Activated T-cell treated with anti-CD3 and anti-CD28 coated beads, Interleukin-2, amount 50 U/mL, for 4 hours (primary cell): ENCODE measurements at places on chromosomes 1 and 21. TPM values are rescaled to one million over a fixed set of nuclear protein-coding genes. Genes with fewer than 3 reads are reported as not detected.

- no peak for DNase-seq
These were observed 83.2 kb downstream of the SH3GLB1 start for GRCh38 chr1:86787621-86788020.

DNA sequence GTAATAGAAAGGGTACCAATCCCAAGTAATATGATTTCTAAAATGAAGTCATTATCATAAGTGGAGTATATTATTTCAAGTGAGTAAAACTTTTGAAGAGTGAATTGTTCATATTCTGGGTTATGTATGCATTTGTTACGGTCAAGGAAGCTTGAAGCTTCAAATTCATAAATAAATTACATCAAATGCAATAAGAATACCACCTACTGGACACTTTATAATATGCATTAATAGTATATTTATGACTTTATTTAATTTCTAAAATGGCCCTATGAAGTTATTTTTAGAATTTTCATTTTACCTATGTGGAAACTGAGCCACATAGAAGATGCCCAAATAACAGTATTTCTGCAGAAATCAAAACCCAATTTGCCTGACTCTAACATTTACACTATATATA lies 260.6 kb downstream of the SMYD3 start:
- DNase-seq = no peak

- no peak for DNase-seq
These were observed 16.5 kb upstream of the PARP1 start for GRCh38 chr1:226424221-226425003.

DNAI4 gene
- total RNA-seq = 1.2 TPM

- DNase-seq = no peak
These were observed 409.9 kb downstream of the PTPRU start for GRCh38 chr1:29646161-29646775.

DNA sequence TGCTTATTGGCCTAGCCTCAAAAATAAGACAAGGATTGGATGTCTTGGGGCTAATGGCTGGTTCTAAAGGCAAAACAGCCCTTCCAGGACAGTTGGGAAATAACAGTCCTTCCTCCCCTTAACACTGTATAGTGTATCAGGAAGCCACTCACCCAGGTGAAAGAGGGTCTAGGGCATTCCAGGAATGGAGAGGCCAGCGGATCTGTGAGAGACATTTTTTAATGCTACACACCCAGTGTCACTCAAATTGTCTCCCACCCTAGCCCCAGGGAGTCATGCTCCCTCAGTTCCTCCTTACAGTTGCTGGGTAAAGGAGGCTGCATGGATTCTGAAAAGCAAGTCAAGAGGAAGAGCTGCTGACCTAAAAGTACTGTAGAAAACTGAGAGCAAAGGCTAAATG lies 24.1 kb upstream of the EXO1 start:
- DNase-seq = no peak

ADAMTS4 gene
- total RNA-seq = 0.34 TPM

DNA sequence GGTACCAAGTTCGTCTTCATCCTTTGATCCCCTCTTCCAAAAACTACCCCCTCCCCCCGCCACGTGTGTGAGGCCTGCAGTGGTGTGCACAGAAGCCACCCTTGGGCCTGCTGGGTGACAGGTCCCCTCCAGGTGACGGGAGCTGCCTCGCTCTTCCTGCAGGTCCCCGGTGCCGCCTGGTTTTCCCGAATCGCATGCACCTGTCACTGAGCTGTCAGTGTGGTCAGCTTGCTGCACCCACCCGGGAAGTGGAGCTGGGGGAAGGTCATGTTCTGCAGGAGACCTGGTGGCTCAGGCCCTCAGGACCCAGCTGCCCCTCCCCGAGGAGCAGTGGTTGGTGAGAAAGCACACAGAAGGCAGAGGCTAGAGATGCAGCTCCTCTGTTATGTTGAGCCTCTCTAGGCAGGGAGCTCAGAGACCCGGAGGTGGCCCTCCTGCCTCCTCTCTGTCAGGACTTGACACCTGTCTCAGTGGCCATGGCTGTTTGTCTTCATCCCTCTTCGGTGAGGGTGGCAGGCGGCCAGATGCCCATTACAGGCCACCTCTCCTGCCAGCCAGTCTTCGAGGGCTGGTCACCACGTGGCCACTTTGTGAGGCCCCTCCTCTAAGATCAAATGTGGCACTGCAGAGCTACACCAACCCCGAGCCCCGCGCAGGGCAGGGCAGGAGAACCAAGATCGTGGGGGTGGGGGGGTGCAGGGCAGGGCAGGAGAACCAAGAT lies 60.9 kb downstream of the SKI start:
- no peak for DNase-seq

ORC1 gene
- total RNA-seq = 34.8 TPM

- DNase-seq = no peak
These were observed 20.2 kb downstream of the DESI2 start for GRCh38 chr1:244672946-244673682.

DNA sequence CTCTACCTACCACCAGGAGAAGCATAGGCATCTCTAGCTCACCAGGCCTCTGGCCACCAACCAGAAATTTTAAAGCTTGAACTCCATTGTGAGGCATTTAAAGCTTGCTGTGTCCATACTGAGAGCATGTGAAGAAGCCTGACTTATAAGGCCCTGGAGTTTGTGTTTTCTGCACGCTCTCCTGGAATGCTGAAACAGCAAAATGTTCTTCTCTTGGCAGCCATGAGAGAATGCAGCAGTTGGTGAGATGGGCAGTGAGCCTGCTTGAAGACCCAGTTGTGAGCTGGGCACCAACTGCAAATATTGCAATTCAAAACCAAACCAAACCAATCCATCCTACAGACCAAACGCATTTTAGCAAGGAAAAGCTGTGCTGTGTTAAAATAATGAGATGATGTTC lies 170.0 kb upstream of the IVNS1ABP start:
- no peak for DNase-seq

AKR7A3 gene
- 1.3 TPM for total RNA-seq

DNA sequence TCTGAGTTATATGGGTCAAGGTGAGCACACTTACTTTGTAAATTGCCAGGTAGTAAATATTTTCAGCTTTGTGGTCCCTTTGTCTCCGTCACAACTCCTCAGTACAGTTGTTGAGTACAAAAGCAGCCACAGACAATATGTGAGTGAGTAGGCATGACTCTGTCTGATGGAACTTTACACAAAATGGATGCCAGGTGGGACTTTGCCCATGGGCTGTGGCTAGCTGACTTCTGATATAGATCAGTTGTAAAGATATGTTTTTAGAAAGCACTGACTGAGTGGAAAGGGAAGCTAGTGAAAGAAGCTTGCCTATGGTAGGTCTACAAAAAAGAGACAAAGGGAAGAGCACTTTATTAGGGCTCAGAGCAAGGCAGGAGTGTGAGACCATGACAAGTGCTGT lies 23.1 kb upstream of the IGSF5 start:
- DNase-seq = no peak
